ENCODE measurements at places on chromosomes 3 and 15.

GRCh38 chr3:115903843-115904242 is 280.5 kb downstream of the GAP43 start:
- DNase-seq = no peak

GRCh38 chr3:134317106-134317947 is 56.9 kb downstream of the AMOTL2 start:
- DNase-seq = no peak

GRCh38 chr3:16338999-16339398 is 74.0 kb downstream of the OXNAD1 start:
- peak; percentile 70 for DNase-seq

GRCh38 chr3:129009266-129009665 is 8.2 kb downstream of the EFCC1 start:
- DNase-seq = no peak

GRCh38 chr3:52054661-52055511 is 1.5 kb downstream of the DUSP7 start:
- DNase-seq = no peak

- no peak for DNase-seq
These were observed 10.5 kb downstream of the HDDC3 start for GRCh38 chr15:90921887-90922286.

Measured in lung microvascular endothelial cell (primary cell).